Activated CD4-positive, alpha-beta T cell treated with anti-CD3 and anti-CD28 coated beads, Interleukin-2, amount 50 U/mL, for 1 hour (primary cell): ENCODE measurements at places on chromosomes 3 and 15.

DNA sequence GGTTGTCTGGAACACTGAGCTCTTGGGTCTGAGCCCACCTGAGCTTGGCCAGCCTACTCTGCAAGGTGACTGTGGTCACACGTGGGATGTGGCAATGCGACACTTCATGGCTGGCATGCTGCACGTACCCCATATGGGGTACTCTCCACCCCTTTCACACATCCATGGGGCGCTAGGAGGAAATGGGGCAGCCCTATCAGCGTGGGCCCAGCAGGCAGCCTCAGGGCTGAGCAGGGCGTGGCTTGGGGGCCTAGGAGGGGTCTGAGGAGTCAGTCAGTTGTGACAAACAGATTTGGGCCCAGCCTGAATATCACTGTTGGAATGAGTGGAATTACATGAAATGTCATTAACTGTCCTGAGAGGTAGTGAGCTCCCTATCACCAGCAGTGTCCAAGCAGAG, 82.3 kb upstream of the LINGO1 start:
- no peak for DNase-seq

- DNase-seq: no peak
These were observed 308.5 kb downstream of the SV2B start for GRCh38 chr15:91408476-91409076.

GRCh38 chr3:138438896-138439295, 4.5 kb downstream of the ESYT3 start:
- no peak for DNase-seq

- DNase-seq: no peak
These were observed 40.5 kb downstream of the CMTM7 start for GRCh38 chr3:32432045-32432710.

DNA sequence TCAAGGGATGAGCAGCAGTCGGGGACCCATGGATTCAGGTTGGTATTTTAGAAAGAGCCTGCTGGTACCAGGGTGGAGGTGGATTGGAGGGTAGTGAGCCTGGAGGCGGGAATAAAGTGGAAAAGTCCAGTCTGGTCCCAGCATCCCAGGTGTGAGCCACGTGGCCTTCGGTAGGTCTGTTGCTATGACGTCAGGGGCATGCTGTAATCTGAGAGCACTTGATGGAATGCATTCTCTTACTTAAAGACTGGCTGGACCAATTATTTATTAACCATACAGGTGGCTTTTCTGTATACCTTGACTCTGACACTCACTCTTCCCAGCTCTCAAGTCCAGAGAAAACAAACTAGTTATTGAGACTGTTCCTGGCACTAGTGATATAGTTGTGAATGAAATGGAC, 389.9 kb upstream of the RGMA start:
- DNase-seq: no peak

GRCh38 chr3:125107363-125107762, 51.6 kb upstream of the HEG1 start:
- DNase-seq: no peak

- DNase-seq: peak; percentile 14
These were observed 697 bp downstream of the CHSY1 start for GRCh38 chr15:101250873-101251829.

- DNase-seq: no peak
These were observed 348.1 kb downstream of the SV2B start for GRCh38 chr15:91447991-91448644.

- DNase-seq: no peak
These were observed 7.2 kb downstream of the GNL3 start for GRCh38 chr3:52693071-52693470.

DNA sequence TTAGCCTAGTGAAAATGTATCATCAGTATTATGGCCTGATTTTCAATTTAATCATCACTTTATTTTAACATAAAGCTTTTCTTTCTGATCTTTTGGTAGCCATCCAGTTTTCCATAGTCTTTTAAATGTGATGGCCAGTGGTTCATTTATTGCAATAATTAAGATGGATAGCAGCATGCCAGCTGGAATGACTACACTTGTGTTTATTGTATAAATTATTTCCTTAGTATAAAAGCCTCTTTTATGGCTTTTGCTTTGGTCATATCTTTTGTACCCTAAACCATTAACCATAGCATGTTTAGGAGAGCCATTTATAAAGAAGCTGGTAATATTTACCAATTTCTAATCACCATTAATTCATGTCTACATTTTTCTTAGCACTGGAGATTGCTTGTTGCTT, 31.7 kb downstream of the ALCAM start:
- DNase-seq: no peak

GRCh38 chr3:14204515-14205284, 26.1 kb downstream of the LSM3 start:
- DNase-seq: no peak

DNA sequence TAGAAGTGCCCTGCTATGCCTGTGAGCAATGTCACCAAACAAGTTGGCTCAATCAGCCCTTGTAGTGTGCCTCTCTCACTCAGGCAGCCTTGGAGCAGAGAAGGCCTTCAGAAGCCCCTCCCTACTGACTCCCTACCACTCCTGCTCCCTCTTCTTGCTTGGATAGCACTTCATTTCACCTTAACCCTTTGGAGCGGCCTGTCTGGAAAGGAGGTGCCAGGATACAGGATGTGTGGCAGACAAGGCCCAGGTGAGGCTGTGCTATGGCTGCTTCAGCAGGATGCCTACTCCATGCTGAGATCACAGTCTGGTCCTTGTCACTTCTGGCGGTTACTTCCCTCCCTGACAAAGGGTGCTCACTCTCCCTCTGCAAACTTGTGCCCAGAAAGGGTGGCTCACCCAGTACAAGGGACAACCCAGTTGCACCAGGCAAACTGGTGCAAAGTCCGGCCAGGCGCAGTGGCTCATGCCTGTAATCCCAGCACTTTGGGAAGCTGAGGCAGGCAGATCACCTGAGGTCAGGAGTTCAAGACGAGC, 1.1 kb downstream of the MON1A start:
- DNase-seq: no peak

GRCh38 chr3:55719508-55719907, 232.4 kb upstream of the WNT5A start:
- no peak for DNase-seq

- no peak for DNase-seq
These were observed 164.5 kb upstream of the TLE3 start for GRCh38 chr15:70262171-70262570.

DNA sequence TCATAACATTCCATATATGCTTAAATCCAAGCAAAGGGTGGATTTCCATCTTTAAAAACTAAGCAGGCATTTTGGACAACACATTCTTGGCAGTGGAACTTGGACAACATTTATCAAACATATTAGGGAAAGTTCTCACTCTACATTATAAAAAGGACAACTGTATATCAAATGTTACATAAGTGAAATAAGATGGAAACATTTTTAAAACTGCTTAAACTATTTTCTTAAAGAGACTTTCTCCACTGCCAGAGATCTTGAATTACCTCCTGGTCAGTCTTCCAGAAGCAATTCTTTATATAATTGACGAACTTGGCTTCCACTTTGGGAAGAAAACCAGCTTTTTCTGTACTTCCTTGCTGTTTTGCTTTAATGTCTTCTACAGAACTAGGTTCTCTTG, 109.3 kb downstream of the NEO1 start:
- DNase-seq: no peak

- DNase-seq: no peak
These were observed 17.5 kb upstream of the BCL6 start for GRCh38 chr3:187762792-187763191.

- no peak for DNase-seq
These were observed 130.3 kb downstream of the NR1I2 start for GRCh38 chr3:119912220-119912619.

DNA sequence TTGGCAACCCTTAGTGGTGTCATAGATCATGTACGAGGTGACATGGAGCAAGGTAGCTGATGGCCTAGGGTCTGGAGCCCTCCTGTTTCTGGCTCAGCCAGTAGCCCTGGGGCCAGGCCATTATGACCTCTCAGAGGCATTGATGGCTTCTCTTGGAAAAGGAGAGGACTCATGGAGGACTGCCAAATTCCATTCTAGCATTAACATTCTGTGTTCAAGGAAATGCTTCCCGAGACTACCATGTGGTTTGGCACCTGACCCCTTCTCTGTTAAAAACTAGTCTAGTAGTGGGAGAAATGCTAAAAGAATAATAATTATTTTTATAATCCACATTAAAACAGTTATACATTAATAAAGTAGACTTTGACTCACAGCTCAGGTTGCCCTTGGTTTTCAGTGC, 40.2 kb upstream of the ADAMTSL3 start:
- no peak for DNase-seq

DNA sequence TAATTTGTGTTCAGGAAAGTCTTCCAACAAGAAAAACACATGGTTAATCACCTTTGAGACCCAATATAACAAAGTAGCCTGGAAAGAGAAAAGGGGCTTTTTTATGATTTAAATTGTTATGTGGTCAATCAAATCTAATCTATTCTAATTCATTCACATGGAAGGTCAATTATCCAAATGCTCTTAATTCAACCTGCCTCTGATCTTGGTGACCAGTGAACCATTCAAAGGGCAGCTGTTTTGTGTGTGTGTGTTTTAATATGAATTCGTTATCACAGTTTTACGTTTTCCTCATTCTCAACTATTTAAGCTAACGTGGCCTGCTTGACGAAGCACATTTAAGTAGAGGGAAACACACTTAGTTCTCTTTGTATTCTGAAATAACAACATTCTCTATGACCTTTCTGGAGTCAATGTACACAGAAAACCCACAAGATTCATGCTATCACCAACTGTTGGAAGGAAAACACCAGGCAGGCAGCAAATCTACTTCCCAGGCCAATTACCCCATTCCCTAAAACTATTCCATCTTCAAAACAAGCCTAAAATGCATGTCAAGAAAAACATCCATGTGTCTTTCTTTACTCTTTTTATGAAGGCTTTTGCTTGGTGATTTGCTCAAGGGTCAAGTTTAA, 195.4 kb downstream of the SUCLG2 start:
- DNase-seq: no peak

- no peak for DNase-seq
These were observed 17.7 kb upstream of the PTPN9 start for GRCh38 chr15:75596703-75597345.

- no peak for DNase-seq
These were observed 275.9 kb downstream of the ZIC4 start for GRCh38 chr3:147130461-147130860.

- no peak for DNase-seq
These were observed 71.8 kb upstream of the HACD2 start for GRCh38 chr3:123656691-123657090.

DNA sequence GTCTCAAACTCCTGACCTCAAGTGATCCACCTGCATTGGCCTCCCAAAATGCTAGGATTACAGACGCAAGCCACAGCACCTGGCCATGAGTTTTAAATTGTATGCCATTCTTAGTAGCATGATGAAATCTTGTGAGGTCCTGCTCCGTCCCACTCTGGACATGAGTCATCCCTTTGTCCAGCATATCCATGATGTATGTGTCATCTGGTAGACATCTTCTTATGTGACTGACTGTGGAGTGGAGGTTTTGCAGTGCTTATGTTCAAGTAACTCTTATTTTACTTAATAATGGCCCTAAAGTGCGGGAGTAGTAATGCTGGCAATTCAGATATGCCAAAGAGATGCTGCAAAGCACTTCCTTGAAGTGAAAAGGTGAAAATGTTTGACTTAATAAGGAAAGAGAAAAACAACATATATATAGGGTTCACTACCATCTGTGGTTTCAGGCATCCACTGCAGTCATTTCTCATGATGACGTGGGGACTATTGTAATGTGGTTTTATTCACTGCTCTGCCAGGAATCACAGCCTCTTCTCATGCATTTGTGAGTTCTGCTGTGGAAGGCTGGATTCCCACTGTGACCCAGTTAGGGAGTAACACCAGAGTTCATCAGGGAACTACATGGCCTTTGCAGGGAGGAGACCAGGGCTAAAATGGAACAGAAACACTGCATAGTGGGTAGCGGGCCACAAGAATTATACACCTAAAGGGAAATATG, 204.6 kb upstream of the STRIT1 start:
- no peak for DNase-seq

DNA sequence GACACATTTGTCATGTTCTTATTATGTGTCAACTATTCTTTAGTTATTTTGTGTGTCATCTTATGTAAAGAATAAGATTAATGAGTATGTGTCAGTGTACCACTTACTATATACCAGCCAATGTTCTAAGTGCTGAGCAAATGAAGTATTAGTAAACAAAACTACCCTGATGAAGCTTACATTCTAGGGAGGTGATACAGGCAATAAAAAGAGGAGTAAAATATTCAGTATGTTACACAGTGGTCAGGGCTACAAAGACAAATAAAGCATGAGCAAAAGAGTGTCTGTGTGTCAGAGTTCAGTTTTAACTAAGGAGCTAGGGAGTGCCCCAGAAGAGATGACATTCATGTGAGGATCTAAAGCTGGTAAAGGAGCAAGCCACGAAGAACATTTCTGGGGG, 79.1 kb downstream of the TRPC1 start:
- DNase-seq: no peak

- DNase-seq: no peak
These were observed 61.4 kb downstream of the ATP10A start for GRCh38 chr15:25801586-25802284.

DNA sequence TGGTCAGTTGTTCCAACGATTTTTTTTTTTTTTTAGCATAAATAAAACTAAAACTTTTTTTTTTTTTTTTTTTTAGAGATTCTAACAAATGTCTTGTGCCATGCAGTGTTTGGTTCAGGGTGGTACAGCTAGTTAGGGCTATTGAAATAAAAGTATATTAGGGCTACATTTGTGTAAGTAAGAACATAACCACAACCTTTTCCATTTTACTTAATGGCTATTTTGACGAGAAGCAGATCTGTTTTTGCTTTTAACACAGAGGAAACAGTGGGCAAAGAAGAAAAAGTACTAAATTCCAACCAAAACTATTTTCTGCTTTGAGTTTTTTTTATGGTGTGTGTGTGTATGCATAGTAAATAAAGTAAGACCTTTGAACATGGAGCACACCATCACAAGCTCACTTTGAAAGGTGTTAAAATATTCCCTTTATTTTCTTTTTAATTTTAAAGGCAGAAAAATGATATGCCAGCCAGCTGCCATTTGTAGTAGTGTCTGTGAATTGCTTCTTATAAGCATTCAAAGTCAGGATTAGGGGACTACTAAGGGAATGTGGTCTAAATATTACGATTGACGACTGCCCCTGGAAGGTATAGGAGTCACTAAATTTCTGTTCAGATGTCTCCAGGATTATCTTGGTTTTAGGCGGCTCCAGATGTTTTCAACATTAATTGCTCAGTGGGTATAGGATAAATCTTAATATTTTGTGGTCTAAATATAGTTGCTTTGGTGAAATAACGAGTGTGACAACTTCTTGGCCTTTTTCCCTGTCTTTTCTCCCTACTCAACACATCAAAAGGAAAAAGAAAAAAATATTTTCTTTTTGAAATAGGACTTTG, 3.1 kb downstream of the RARB start:
- DNase-seq: no peak

GRCh38 chr3:119602676-119603075, 5.0 kb downstream of the PLA1A start:
- no peak for DNase-seq

- peak; percentile 41 for DNase-seq
These were observed 25.7 kb downstream of the FAM3D start for GRCh38 chr3:58640700-58641372.

- DNase-seq: no peak
These were observed 27.8 kb upstream of the UBL7 start for GRCh38 chr15:74488776-74489175.

- no peak for DNase-seq
These were observed 53.0 kb upstream of the HES1 start for GRCh38 chr3:194082743-194083636.

- DNase-seq: no peak
These were observed 200.2 kb upstream of the GOLGA6L4 start for GRCh38 chr15:84035399-84035766.

GRCh38 chr3:50297896-50298725, 1.1 kb downstream of the HYAL3 start:
- no peak for DNase-seq

GRCh38 chr3:184320104-184320445, 5.7 kb downstream of the EIF4G1 start:
- DNase-seq: peak; percentile 38
